ENCODE measurements at places on chromosomes 3 and 15.

- no peak for DNase-seq
Measured at GRCh38 chr3:143163562-143164100, 44.1 kb downstream of the CHST2 start.

GRCh38 chr3:2897821-2898220, 212.4 kb downstream of the IL5RA start:
- DNase-seq, result no peak

- no peak for DNase-seq
Measured at GRCh38 chr3:128438488-128439072, 28.1 kb downstream of the DNAJB8 start.

- peak; percentile 94 for DNase-seq
Measured at GRCh38 chr3:184568924-184569829, 7.6 kb downstream of the EPHB3 start.
